ENCODE measurements at places on chromosomes 12 and 14.

GRCh38 chr14:96710060-96710666 is 87.0 kb upstream of the VRK1 start:
- no peak overlapping the region for H3K27ac ChIP-seq
- H3K4me3 ChIP-seq, result no peak overlapping the region
- no peaks in the 10 kb centered on the region for H3K36me3 ChIP-seq

DNA sequence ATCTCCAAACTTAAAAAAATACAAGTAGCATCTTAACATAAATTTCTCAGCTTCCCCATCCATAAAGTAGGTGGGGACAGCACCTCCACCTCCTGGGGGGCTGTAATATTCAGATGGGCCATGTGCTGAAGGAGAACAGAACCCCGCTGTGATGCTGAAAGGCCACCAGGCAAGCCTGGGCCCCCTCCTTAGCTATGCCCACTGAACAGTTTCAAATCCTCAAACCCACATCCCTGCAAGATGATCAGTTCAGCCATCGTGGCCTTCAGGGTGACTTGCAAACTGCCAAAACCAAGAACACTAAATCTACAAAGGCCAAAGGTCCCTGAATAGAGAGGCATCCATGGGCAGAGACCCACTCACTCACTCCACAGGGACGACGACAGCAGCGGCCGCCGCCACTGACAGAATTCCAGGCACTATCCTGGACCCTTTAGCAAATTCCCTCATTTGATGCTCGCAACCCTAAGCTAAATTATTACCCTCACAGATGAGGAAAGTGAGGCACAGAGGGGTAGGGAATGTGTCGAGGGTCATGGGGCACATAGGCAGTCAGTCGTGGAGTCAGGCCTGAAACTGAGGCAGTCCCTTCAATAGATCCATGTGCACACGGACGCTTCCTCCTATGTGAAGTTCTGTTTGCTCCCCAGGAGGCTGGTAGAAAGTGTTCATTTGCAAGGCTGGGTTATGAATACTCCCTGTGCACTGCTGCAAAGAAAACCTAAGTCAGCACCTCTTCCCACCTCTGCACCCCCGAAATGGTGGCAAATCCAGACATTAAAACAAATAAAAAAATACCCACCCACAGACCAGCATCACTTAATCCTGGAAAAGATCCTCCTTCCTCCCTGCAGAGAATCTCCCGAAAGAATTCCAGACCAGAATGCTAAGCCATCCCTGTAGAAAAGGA is 5.9 kb downstream of the ITPK1 start:
- H3K4me1 ChIP-seq, result peaks cover 93% of the 10 kb centered on the region
- H3K4me3 ChIP-seq, result peak overlapping the region; percentile 21
- H3K27ac ChIP-seq, result peak overlapping the region; percentile 71
- H3K27me3 ChIP-seq, result no peaks in the 10 kb centered on the region
- H3K36me3 ChIP-seq, result peaks cover 8% of the 10 kb centered on the region

DNA sequence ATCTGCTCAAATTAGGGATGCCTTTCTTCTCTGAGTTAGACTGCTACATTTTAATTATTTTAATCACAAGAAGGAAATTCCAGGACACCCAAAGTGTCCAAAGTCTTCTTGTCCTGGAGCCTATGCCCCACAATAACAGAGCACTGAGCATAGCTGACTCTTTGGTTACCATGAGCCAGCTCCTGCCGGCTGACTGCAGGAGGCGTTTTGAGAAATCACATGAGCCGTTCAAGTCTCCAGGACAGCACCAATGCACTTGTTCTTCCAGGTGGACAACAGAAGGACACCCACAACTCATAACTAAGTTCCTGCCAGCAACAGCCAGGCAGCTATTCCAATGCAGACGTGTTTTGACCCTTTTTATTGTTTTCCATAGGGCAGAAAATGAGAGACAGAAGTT is 46.0 kb upstream of the SRSF5 start:
- no peak overlapping the region for H3K4me3 ChIP-seq
- H3K27me3 ChIP-seq, result no peaks in the 10 kb centered on the region
- peaks cover 17% of the 10 kb centered on the region for H3K4me1 ChIP-seq
- ATAC-seq, result no peak

DNA sequence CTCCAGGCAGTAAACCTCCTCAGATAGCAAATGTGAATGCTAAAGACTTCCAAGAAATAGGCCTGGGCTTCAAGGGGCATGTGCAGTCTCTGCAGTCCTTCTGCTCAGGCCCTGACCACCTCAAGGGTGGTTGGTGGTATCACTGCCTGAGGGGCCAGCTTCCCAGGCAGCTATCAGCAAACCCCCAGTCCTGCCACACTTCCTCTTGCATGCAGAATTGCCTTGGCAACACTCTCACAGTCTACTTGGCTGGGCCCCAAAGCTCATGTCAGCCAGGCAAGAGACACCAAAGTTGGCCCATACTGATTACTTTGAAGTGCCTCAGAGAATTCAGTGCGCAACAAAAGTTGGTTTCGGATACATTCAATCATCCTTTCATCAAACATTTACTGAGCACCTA is 3.5 kb upstream of the ASB8 start:
- ATAC-seq, result no peak
- H3K4me3 ChIP-seq, result no peak overlapping the region
- no peak overlapping the region for H3K27ac ChIP-seq
- peaks cover 6% of the 10 kb centered on the region for H3K27me3 ChIP-seq
- peaks cover 2% of the 10 kb centered on the region for H3K36me3 ChIP-seq

DNA sequence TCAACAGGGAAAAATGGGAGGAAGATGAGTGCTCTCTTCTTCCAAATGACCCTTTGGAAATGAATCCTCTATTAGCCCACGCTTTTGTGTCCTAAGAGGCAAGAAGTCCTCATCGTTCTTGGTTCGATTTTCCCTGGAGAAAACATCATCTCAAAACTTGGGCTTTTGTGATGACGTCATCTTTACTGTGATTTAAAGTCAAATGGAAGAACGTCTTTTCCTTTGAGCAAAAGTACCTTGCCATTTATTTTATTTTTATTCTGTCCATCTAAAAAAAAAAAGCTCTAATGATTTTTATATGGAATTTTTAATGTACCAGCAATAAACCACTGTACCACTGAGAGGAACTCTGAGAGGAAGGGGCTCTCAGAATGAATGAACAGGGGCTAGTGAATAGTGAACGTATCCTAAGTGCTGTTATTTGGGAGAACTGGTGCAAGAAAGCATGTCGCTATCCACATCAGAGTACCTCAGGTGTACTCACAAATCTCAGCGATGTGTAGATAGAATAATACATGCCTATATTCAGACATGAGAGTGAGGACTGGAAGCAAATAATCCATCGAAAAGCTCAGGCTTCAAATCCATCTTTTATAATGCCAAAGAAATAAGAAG is 124.8 kb downstream of the HMGA2 start:
- no peaks in the 10 kb centered on the region for H3K4me1 ChIP-seq
- no peak for ATAC-seq
- no peaks in the 10 kb centered on the region for H3K36me3 ChIP-seq
- H3K27me3 ChIP-seq, result peaks cover 7% of the 10 kb centered on the region
- no peak overlapping the region for H3K27ac ChIP-seq

Measured in stimulated activated memory B cell treated with anti-CD40 and anti-IgM and Interleukin-4, amounts not matched to agents 10 μg/mL and 1 μg/mL and 100 μg/mL, for 72 hours (primary cell).